Esophagus squamous epithelium (tissue), 5 donors: ENCODE measurements at places on chromosomes 6 and 20.

DNA sequence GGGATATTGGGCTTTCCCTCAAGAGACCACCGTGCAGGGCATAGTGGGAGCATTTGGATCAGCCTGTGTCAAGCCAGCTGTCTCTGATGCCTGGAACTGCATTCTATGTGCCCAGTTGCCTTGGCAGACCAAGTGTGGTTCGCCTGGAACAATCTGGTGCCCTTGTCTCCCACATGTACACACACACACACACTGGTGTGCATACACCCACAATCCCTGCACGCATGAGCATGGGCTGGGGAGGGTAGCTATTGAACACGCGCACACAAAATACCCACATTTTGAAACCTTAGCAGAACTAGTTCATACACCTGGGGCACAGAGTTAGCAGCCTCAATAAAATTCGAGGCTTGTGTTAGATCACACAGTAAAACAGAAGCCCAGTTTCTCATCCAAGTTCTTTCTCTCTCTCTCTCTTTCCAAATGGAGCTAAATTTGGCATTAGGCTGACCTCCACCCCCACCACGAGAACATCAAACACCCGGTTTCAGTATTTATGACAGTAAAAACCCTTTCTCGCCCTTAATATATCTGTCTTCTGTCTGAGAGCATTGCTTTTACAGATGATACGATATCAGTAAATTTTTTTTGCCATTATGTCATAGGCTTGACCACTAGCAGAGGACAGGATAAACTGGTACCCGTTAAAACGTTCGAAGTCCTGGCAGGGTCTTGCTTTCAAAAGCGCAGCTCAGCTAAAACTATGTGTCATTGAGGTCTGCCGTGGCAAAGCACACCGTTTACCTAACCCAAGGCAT is 18.2 kb upstream of the NFATC2 start:
- DNase-seq, result no peak

DNA sequence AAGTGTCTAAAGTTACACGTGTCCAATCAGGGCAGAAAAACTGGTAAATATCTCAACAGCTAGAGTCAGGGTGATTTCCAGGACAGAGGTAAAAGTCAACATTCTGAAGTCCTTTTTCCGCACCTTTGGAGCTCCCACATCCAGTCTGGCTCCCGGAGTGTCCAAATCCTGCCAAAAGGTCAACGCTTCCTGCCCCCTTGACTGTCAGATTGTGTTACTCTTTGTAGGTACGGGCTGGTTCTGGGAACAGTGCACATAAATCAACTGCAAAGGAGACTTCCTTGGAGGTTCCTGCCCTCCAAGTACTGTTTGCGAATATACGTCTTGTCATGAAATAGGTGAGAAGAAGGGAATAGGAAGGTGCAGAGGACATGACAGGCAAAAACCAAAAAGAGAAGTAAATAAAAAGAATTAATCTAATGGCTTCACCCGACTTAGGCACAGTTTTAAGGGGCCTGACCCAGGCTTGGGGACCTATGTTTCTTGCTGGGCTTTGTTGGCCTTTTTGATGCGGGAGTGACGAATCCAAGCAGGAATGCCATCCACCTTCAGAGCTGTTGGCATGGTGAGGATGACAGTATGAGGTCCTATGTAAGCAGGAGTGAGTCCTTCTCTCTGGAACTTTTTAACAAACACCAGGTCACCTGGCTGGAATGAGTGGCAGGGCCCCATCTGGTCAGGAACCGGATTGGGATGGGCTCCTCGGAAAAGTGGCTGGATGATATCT is 155.4 kb downstream of the TRIM27 start:
- DNase-seq, result no peak

- no peak for DNase-seq
These were observed 12.0 kb upstream of the MRPS10 start for GRCh38 chr6:42229506-42230119.

GRCh38 chr6:133610971-133611370 is 277.9 kb upstream of the TCF21 start:
- DNase-seq, result no peak

- no peak for DNase-seq
These were observed 291.1 kb downstream of the DHX35 start for GRCh38 chr20:39253051-39253755.

- DNase-seq, result no peak
These were observed 1014.4 kb upstream of the CITED2 start for GRCh38 chr6:140388815-140389214.

GRCh38 chr6:93036835-93037234 is 382.5 kb downstream of the EPHA7 start:
- no peak for DNase-seq

DNA sequence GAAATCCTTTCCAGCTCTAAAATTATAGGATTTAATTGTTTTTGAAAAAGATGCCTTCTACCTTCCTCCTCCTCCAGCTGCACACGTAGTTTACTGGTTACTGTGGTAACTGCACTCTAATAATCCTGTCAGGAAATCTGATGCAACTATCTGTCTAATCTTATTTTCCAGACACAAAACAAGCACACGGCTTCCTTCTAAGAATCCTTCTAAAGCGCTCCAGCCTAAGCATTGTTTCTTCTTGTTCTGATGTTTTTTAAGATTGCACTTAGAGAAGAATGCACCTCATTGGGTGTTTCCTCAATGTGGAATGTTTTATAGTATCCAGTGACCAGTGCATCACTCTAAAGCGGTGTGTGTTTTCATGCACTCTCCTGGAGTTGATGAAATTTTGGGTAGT is 63.6 kb downstream of the CARMIL1 start:
- DNase-seq, result no peak

GRCh38 chr6:35795453-35796071 is 1.6 kb downstream of the CLPS start:
- no peak for DNase-seq

GRCh38 chr20:963795-964194 is 38.3 kb downstream of the RSPO4 start:
- no peak for DNase-seq

DNA sequence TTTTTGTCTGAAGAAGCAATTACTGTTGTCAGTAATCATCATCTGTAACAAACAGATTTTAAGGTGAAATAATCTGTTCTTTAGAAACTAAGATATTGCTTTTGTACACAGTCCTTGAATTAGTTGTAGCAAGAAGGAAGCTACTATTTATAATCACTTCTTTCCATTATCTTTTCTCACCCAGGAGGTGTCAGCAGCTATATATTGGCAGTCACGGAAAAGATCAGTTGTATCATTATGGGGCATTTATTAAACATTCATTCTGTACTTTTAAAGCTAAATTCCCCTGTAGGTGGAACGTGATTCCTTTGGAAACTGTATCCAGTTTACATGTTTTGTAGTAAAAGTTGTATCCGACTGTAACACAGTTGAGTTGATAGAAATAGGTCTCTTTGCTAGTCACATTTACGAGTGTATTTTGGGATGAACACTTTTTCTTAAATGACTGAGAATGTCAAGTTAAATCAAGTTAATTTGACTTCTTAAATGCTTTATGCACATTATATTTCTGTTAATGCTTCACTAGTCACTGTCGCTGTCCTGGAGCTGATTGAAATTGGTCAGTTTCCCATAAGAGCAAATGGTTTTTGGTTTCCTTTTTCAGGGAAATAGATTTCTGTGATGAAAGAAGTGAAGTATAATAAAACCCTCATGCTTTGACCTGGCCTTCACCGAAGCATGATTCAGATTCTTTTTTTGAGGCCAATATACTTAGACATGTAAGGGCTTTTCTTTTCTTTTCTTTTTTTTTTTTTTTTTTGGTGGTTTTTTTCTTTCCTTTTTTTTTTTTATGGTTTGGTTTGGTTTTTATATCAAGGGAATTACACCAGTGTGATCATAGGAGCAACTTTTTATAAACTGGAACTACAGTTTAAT is 5.1 kb downstream of the QKI start:
- DNase-seq, result no peak

GRCh38 chr6:144013486-144013909 is 5.4 kb upstream of the PLAGL1 start:
- no peak for DNase-seq

DNA sequence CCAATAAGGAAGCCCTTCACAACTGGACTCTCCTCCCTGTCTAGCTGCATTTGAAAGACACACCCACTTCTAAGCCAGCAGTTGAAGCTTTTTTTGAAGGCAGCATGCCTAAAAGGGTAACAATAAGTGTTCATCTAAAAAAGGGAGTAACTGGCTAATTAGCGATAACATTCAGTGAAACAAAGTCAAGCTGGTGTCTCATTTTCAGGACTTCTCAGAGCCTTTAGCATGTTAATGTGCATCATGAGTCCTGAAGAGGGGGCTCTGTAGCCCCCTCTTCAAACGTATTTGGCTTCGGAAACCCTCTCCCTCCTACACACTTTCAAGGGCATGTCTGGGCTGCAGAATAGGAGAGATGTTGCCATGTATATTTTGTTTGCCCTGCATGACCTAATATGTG is 28.1 kb downstream of the SLC22A23 start:
- DNase-seq, result no peak

DNA sequence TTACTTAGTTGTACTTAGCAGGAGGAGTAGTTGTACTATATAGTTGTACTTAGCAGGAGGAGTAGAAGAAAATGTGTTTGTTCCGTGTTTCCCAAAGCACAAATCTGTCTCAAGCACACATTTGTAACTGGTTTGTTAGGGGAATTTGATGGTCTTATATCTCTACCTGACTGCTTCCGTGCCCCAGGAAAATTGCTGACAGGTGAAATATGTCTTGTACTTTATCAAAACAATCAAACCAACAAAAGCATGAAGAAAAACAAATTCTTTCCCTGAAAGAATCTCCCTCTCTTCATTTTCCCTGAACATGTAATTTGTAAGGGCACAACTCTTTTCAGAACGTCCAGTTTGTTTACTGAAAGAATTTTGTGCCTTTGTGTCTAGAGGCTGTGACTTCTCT is 106.6 kb upstream of the RGS17 start:
- no peak for DNase-seq

- no peak for DNase-seq
These were observed 14.9 kb downstream of the CST3 start for GRCh38 chr20:23622839-23623343.

- no peak for DNase-seq
These were observed 223.6 kb downstream of the EYA2 start for GRCh38 chr20:47118206-47118605.

- no peak for DNase-seq
These were observed 94.9 kb upstream of the CEP85L start for GRCh38 chr6:118746145-118746824.

GRCh38 chr6:156449128-156449527 is 328.1 kb upstream of the ARID1B start:
- DNase-seq, result no peak

DNA sequence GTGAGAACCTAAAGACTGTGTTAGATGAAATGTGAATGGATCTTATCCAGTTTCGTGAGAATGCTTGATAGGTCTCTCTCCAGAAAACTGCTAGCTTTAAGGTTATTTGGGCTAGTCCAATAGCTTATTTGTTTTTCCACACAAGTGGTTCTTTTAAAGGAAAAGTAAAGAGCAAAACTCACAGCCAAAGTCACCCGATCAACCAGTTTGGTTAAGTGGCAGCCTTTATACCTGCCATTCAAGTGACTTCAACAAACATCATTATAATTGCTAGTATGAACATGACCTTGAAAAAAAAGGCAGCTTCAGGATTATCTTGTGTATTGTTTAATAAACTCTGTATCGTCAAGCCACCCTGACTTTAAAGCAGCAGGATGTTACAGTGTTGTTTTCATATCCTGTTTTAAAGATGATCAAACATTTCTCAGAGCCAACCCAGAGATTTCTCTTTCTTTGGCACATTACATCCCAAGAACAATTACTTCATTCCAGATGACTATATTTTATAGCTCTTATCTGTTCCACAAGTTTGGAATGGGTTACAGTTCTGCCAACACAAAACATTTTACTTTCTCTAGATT is 253.4 kb downstream of the EPHA7 start:
- no peak for DNase-seq

GRCh38 chr20:60632391-60633262 is 619.4 kb upstream of the CDH4 start:
- no peak for DNase-seq

DNA sequence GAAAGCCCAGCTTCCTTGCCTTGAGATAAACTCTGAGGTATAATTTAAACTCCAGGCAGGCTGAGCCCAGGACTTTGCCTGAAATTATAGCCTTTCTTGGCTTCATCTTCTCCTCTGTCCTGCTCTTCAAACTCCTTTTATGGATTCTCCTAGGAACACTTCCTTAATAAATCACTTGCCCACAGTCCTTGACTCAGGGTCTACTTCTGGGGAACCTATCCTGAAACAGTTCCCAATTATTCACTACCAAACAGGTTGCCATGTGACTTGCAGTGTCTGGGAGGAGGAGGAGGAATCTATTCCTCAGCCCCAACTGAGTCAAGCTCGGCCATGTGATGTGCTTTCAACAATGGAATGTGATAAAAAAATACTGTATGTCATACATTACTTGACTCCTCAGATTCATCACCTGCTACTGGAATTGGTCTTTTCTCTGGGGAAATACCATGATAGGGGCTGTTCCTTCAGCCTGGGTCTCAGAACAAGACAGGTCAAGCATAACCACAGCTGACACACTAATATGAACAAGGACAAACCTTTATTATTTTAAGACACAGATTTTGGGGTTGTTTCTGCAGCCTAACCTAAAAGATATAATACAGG is 20.5 kb upstream of the CDKN1A start:
- DNase-seq, result no peak

DNA sequence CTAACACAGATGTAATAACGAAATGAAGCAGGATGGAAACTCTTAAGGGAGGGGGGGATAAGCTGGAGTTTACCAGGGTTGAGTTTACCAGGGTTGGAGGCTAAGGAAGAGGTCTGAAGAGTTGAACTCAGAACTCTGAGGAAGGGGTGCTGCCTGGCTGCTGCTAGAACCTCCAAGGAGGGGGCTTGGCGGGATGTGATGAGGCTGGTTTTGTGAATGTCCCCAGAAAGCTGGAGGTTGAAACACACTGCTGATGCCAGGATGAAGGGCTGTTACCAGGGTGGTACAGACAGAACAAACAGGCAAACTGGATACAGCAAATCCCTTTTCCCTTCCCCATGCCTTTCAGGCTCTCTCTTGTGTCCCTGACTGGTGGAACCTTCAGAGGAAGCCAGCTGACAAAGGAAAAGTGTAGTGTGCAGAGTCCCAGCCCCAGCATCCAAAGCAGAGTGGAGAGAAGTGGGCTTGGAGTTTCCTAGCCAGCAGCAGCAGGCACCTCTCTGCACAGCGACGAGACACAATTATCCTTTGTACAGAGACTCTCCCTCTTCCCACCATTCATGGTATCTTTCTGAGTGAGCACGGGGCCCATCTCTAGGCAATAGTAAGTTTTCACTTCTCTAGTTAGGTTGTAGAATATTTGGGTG is 23.7 kb downstream of the UBE2V1 start:
- no peak for DNase-seq

DNA sequence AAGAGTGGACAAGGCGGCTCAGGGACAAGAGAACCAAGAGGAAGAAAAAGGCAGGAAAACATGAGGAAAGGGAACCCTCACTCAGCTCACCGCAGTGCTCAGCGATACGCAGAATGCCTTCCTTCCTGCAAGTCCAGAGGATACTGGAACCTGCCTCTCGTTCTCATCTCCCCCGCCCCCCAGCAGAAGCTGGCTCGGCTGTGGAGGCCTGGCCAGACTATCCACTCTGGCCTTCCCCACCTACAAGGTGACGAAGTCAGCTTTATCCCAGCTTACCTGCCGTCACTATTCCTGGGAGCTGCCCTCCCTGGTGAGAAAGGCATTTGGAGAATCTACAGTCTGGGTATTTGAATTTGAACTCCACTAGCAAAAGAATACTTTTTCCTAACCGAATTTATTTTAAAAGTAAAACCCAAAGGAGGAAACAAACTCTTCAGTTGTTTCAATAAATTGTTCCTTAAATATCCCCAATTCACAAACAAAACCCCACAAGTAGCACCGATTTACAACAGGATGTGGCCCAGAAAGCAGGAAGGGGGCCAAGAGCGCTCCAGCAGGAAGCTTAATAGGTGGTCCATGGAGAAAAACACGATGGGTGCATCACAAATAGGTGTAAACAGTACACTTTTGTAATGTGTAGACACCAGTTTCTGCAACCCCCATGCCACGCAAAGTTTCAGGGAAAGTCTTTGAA is 2.1 kb upstream of the DIDO1 start:
- DNase-seq, result no peak
